ENCODE measurements at places on chromosomes 7 and 10.

DNA sequence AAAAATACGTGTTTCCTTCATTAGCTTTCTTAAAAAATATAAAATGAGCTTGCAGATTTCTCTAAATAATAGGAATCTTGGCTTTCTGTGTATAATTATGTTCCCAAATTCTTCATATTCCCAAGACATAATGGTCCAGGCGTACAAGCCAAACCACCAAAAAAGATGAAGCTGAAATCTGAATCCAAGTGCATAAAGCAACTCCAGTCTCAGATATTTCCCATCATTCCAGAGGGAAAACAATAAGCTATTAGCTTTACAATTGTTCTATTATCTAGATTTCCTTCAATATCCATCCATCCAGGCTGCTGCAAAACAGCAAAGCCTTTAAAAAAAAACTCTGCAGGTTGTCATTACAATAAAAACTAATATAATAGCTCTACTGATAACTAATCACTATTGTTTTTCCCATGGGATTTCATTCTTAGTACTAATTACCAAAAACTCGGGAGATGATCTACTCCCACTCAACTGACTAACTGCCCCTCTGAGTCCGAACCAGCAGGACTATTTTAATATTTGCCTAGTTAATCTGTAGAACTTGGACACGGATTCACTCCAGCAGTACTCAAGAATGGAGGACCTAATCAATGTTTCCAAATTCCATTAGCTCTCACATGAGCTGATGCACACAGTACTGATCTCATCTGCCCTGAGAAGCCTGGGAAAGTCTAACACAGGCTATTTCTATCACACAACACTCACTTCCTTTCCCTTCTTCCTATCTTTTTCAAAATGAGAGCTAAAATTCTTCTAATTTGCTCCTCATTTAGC, 108.9 kb upstream of the ASAH2 start:
- DNase-seq = no peak

- DNase-seq = no peak
These were observed 14.9 kb upstream of the ITGB1 start for GRCh38 chr10:32972929-32973328.

DNA sequence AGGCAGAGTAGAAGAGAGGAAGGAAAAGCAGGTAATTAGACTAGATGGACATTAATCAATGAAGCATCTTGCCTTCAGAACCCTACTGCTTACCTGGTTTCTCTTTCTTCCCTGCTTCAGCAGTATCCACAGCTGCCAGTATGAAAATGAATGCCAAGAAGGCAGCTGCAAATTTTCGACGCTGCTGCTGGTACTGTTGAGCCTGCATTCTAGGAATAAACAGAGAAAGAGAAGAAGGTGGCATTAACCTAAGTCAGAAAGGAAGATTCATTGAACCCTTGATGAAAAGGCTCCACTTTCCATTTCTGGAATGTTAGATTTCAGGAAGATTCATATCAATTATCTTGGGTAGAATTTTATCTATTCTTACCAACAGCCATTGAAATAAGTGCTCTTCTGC, 88.8 kb downstream of the PTN start:
- no peak for DNase-seq

DNA sequence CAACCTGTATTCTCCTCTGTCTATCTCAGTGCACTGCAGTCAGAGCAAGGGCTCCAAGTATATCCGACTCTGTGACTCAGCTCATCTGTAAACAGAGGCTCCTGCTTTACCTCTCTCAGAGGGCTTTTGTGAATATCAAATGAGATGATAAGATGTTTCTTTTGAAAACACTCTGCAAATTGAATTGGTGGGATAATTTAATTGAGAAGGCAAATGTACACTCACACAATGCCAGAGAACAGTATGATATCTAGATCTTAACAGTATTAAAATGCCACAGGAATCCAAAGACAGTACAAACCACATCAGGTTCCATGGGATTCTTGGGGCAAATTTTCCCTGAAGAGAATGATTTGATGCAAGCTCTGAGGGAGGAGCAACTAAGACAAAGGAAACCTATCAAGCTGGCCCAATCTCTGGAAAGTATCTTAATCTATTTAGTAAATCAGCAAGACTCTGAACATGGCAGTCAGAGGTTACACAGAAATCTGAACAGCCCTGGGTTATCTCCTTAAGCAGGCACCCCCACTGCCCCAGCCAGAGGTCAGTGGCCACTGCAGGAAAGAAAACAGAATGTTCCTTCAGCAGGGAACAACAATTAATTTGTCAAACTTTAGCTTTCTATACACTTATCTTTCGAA, 45.9 kb downstream of the DOCK4 start:
- DNase-seq = no peak

- DNase-seq = no peak
These were observed 75.6 kb upstream of the INSIG1 start for GRCh38 chr7:155222061-155222460.

DNA sequence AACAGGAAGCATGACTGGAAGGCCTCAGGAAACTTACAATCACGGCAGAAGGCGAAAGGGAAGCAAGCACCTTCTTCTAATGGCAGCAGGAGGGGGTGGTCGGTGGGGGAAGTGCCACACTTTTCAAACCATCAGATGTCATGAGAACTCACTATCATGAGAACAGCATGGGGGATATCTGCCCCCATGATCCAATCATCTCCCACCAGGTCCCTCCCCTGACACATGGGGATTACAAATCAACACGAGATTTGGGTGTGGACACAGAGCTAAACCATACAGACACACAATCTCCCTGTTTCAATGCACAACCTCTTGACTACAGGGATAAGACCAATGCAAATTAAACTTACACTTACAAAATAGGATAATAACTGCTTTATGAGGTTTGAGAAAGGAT, 97.6 kb downstream of the SGMS1 start:
- no peak for DNase-seq

DNA sequence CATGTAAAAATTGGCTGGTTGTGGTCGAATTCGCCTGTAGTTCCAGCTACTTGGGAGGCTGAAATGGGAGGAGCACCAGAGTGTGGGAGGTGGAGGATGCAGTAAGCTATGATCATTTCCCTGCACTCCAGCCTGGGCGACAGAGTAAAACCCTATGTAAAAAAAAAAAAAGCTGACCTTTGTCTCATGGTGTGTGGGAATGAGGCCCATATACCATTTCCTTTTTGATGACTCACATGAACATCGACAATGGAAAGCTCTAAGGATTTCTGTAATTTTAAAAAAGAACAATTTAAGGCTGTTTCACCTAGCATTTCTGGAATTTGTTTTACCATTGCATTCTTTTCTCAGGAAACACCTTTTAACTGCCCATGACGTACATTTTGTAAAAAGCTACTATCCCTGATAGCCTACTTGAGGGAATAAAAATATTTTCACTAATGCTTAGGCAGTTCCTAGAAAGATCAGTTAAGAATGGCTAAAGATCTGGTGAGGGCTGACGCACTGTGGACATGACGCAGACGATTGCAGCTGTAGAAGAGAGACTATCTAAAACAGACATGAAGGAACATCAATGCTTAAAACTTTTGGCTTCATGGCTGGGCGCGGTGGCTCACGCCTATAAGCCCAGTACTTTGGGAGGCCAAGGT, 400.6 kb upstream of the IGFBP3 start:
- peak; percentile 45 for DNase-seq

GRCh38 chr7:145884716-145885514, 231.7 kb upstream of the CNTNAP2 start:
- DNase-seq = no peak

DNA sequence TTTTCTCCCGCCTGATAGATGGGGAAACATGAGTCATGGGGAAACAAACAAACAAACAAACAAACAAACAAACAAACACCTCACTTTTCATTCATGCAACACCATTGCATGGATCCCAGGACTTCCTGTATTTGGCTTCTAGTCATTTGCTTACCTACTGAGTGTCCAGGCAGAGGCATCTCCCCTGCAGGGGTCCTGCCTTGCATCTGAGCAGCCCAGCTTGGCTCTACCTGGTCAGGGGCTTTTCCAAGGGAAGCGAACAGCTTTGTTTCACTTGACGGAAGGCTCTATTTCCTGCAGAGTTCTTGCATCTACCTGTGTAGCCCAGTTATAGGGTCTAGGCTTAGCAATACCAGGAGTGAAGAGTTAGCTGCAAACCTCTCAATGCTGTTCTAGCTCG, 374.2 kb downstream of the GATA3 start:
- DNase-seq = no peak

DNA sequence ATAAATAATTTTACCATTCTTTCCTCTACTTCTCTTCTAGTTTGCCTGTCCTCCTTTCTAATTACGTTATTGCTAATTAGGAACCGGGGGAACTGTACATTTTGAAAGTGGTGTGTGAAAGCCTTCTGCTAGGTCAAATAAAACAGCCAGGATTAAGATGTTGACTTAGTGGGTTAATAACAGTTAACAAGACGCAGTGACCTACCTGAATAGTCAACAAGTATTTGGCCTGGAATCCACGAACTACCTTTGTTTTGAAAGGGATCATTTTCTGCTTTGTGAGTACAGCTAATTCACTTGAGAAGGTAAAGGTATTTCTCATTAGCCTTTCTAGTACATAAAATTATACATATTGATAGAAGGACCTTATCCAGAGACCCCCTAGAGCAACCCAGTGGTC, 139.9 kb downstream of the COL28A1 start:
- DNase-seq = no peak

DNA sequence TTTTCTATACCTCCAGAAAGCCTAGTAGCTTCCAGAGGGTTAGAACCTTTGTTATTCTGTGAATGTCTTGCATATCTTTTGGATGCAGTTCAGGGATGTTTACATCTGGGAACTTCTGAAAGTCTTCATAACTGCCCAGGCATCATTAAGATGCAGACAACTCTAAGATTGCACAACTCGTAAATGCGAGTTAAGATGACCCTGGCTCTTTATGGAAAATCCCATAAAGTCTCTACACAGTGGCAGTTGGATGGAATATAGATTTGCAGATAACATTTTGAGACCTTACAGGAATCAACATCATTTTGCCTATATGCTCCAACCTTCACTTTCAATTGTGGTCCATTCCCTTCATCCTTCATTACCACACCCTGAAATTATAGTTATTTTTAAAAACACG, 151.7 kb downstream of the CREB5 start:
- no peak for DNase-seq

DNA sequence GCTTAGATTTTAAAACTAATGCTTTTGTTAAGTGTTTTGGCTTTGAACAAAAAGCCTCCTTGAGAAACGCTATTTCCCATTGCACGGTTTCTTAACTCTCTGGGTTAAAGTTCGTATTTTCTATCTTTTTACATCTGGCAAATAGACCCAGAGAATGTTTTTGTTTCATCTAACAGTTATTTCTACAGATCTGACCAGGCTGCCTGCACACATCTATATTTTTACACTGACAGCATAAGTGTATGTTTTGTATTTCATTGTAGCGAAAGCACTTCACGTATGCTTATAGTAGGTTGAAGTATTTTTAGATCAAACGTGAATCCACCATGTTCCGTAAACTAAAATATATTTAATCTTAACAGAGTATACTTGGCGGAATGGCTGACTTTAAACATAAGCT, 477.3 kb downstream of the SDK1 start:
- no peak for DNase-seq

Measured in fibroblast of skin of left quadriceps (primary cell).